ENCODE measurements at places on chromosomes 1 and 21.

- no peak for DNase-seq
Measured at GRCh38 chr1:48674641-48675040, 102.0 kb downstream of the BEND5 start.

DNA sequence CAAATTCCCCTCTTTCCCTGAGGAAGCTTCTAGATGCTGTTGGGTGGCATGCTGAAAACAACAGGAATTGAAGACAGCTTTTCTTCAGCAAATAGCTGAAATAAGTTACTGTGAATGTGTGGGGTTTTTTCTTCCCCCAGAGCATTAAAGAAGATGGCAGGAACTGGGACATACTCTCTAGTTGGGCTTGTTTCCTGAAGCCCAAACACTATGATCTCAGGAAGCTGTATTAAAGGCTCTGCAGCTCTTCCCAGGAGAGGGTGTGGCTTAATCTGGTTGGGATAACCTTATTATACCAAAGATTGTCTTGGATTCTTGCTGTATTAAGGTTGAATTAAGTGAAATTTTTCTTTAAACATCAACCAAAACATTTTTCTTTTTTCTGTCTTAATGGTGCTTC lies 64.9 kb upstream of the LMO4 start:
- no peak for DNase-seq

DNA sequence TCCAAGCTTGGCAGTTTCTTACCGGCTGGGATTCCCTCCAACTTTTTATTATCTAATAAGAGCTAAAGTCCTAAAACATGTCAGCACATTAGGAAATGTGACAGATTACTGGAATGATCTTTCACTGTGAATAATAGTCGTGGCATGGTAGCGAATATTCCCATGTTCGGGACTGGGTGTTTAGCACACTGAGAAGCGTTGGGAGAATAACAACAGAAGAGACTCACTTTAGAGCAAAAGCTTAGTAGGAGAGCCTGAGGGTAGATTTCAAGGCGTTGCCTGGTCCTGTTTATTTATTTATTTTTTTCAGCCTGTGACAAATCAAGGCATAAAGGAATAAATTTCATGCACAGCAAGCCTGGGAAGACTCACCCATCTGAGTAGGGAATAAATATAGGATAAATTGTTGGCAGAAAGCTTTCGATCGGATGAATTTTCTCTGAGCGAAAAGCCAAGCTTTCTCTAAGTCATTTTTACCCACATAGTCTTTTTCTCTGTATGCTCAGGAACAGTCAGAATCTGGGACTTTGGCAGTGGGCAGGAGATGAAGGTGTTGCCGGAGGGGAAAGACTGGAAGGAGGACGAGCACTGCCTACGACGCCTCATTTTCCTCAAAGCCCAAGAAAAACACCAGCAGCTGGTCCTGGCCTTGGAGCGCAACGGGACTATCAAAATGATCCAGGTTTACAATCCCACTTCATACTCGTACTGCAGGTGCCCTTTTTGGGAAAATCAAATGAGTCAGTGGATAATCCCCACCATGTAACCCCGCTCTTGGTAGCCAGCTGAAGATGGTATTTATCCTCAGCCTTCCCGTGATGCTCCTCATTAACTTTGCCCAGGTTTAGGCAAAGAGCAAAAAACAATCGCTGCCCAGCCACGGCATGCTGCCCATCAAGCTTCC lies 97.2 kb downstream of the WDR64 start:
- no peak for DNase-seq

GRCh38 chr1:225767634-225768540 lies 9.7 kb upstream of the SRP9 start:
- DNase-seq, result no peak

GRCh38 chr1:100308777-100309176 lies 42.8 kb downstream of the RTCA start:
- DNase-seq, result no peak

- DNase-seq, result no peak
Measured at GRCh38 chr1:163422738-163423404, 101.1 kb downstream of the NUF2 start.
